ENCODE measurements at places on chromosomes 3 and 15.
A peak's percentile ranks its signal among the peaks of the same experiment; 100 is the strongest.

DNA sequence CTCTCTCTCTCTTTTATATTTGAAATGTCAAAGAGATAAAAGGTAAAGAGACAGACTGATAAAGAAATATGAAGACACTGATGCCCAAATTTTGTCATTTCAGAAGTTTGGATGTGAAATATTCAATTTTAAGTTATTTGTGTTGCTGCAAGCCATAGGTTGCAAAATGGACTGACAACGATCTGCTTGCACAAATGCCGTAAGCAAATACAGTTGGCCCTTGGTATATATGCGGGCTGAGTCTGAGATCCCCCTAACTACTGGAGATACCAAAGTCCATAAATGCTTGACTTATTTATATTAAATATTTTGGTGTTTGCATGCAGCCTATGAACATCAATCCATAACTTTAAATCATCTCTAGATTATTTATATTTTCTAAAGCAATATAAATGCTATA, 1459.1 kb upstream of the ALCAM start:
- DNase-seq = no peak

- DNase-seq = no peak
These were observed 42.1 kb upstream of the ACTC1 start for GRCh38 chr15:34837246-34838016.

DNA sequence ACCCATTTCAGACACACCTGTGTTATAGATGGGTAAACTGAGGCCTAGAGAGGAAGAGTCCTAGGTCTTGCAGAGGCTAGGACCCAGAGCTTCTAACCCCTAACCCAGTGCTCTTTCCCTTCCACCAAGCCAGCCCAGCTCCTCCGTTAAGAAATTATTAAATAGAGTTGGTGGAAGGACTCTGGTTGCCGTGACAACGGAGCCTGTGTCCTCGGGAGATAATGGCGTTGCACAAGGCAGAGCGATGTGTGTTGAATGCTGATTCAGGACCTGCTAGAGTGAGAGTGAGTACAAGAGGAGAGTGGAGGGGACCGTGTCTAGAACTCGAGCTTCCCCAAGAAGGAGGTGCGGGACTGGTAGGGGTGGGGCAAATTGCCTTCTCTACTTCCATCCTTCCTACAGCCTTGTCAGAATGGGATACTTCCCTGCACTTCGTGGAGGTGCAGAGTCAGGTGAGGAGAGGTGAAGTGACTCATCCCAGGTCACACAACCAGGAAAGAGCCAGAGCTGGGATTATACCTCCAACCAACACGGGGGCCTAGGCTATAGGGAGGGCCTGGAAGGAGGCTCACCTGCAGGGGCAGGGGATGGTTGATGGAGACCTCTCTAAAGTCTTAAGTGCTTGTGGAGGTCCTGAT, 8.6 kb downstream of the SLC6A1 start:
- DNase-seq = peak; percentile 43

GRCh38 chr15:57503911-57504598, 87.6 kb upstream of the MYZAP start:
- no peak for DNase-seq

DNA sequence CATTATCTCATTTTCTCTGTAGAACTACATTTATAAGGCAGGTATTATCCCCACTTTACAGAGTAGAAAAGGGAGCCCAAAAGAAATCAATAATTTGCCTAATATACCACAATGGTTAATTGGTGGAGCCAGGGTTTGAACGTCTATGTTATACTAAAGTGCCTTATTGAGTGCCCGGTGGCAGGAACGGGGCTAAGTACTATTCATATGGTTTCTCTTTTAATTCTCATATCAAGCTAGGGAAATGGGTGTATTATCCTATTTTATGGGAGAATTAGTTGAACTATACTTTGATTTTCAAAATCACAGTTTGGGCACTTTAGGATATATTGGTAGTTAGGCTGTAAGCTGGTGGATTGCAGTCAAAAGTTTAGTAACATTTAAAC, 1.5 kb downstream of the CEP97 start:
- DNase-seq = no peak

- no peak for DNase-seq
These were observed 298.9 kb downstream of the LRTM1 start for GRCh38 chr3:54628888-54629441.

DNA sequence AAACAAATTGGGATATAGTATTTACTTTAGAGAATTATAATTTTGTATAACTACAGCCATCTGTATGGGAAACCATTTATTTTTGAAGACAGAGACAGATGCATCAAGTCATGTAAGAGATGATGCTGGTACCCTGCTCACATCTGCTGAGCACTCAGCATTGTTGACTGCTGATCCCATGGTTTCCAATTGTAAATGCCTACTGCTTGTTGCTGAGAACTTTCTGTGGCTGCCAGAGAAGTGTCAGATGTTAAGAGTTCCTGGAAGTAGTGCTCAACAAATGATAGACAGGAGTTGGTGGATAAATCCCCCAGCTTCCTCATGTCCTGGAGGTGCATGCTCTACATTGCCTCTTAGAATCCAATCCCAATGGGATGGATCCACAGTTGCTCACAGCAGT, 167.1 kb downstream of the OXSM start:
- DNase-seq = no peak

GRCh38 chr3:193510154-193510553, 44.5 kb downstream of the ATP13A4 start:
- DNase-seq = no peak

DNA sequence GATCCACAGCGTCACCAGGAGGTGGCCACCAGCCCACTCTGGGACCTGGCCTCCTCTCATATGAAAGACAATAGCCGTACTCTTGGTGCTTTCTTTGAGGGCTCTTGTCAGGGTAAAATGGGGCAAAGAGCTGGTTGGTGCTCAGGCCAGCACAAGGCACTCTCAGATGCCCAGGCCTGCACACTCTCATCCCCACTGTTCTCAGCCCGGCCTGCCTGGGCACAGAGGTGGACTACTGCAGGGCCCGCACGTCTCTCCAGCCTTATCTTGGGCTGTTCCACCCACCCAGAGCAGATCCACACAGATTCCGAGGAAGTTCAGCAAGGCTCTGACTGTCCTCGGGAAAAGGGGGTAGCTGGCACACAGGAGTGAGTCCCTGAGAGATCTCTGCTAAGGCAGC, 122.8 kb upstream of the PRR20G start:
- no peak for DNase-seq

DNA sequence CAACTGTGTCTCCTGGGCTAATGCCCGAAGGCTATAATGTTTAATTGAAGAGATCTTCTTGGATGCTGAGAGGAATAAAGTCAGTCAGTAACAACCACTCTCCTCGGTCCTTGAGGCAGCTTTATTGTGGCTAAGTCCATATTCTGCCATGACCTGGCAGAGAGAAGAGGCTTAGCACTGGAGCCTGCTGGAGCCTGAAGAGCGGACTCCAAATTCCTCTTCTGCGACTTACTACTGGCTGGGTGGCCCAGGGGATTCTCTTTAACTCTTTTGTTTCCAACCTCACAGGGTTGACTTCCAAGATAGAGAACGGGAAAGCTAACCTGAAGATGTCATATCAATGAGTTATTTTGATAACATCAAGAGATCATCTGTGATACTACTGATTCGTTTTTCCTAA, 71.1 kb downstream of the MYO1E start:
- no peak for DNase-seq

DNA sequence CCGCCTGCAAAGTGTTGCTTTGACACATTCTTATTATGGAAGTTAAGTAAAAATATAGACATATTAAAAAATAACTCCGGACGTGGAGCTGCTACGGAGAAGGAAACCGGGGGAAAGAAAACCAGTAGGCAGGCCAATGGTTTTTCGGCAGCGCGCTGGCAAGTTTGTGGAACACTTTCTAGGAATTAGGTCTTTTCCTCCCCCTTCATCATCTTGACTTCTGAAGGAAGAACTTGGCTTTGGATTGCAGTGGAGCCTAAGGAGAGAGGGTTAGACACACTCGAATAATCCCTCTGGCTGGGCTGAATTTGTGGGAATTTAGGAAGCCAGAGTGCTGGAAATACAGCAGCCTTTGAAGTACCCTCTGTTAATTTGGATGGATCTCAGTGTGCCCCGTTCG, 317 bp downstream of the ROBO2 start:
- DNase-seq = no peak

DNA sequence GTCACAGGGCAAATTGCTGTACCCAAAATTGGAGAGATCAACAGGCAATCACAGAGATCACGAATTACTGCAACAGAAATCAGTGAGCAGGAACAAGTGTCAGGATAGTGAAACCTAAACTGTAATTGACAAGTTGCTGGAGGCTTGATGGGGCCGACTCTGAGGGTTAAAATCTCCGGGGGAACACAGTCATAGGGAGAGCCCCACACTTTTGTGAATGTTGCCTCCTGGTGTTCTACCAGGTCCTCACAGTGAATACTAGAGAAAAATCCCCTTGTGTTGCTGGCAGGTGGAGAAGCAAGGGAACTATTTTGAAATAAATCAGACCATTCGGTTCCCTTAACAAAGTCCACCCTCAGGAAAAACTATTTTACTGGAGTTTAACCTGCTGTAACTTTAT, 697.5 kb upstream of the CBLB start:
- no peak for DNase-seq

DNA sequence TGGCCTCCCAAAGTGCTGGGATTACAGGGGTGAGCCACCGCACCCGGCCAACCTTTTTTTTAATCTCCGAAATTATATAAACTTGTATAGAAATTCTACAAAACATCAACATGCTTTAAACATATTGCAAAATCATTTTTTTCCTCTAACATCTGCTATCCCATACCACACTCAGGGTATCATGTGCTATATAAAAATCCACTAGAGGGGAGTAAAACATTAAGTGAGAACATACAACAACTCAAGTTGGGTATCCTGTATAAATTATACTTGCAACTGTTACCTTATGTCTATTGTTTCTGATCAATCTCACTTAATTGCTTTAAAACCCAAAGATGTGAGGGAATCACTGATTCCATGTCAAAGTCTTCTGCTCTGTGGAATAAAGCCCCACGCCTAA, 71.9 kb upstream of the FBN1 start:
- DNase-seq = no peak

GRCh38 chr15:85499371-85499887, 119.0 kb downstream of the AKAP13 start:
- no peak for DNase-seq

GRCh38 chr3:137988152-137988551, 21.8 kb upstream of the CLDN18 start:
- DNase-seq = no peak

- DNase-seq = peak; percentile 44
These were observed 8.0 kb upstream of the EEFSEC start for GRCh38 chr3:128145279-128145678.

GRCh38 chr15:87578776-87579175, 677.8 kb downstream of the NTRK3 start:
- DNase-seq = no peak

GRCh38 chr3:126678693-126679317, 23.9 kb upstream of the TXNRD3 start:
- DNase-seq = no peak

GRCh38 chr3:52053307-52054304, 2.8 kb downstream of the DUSP7 start:
- no peak for DNase-seq

DNA sequence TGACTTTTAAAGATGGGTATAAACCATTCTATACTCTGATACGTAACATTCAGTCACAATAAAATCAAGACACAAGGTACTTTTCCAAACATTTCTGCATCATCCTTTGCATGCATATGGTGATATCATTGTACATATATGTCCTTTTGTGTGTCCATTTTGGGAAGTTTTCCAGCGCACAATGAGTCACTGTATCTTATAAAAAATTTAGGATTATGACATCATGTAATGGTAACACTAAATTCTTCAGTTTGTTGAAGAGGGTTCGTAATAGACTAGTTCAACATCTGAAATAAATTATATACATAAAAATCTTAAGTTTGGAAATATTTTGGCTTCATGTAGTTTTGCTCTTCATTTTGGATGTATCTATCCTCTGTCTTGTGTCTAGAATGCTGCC, 480.9 kb downstream of the ROBO1 start:
- DNase-seq = no peak

GRCh38 chr3:154842536-154842935, 237.6 kb upstream of the MME start:
- no peak for DNase-seq

GRCh38 chr3:78529601-78530000, 1238.2 kb downstream of the ROBO1 start:
- no peak for DNase-seq

- DNase-seq = peak; percentile 46
These were observed 503 bp downstream of the HLTF start for GRCh38 chr3:149085828-149086231.

GRCh38 chr15:39713846-39714245, 68.8 kb downstream of the FSIP1 start:
- no peak for DNase-seq

GRCh38 chr15:101558221-101558941, 68.9 kb upstream of the PCSK6 start:
- no peak for DNase-seq

GRCh38 chr15:101469520-101470288, 19.8 kb downstream of the PCSK6 start:
- no peak for DNase-seq

GRCh38 chr3:148789906-148790305, 37.7 kb upstream of the CPB1 start:
- no peak for DNase-seq

- DNase-seq = no peak
These were observed 40.9 kb downstream of the ACAP2 start for GRCh38 chr3:195401943-195402342.

DNA sequence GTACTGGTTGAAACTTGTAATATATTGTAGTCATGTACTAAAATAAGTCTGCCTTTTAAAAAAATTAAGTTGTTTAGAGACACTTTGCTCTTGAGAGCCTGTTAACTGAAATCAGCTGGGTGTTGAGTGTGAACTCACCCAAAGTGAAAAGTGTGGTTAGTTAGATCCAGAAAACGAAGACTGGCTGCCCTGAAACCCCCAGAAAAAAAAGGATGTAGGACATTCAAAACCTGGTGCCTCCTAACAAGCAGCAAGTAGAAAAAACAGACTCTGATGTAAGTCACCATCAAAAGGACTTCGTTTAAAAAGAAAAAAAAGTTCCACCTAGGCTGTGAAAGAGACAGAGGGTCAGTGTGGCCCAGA, 40.8 kb downstream of the UMPS start:
- DNase-seq = no peak

- no peak for DNase-seq
These were observed 139.9 kb downstream of the GREM1 start for GRCh38 chr15:32857732-32858131.

- no peak for DNase-seq
These were observed 92.8 kb downstream of the CCNL1 start for GRCh38 chr3:157067114-157067513.

- no peak for DNase-seq
These were observed at the start of gene DLEC1 for GRCh38 chr3:38039101-38039898. DLEC1 (plus strand) TSS chr3:38039208; CDS start chr3:38039226, 18 bp downstream.

Data from C1 segment of cervical spinal cord (tissue), 14 donors.